Erythroblast (primary cell): ENCODE measurements at places on chromosomes 6 and 20.
A peak's percentile ranks its signal among the peaks of the same experiment; 100 is the strongest.

DNA sequence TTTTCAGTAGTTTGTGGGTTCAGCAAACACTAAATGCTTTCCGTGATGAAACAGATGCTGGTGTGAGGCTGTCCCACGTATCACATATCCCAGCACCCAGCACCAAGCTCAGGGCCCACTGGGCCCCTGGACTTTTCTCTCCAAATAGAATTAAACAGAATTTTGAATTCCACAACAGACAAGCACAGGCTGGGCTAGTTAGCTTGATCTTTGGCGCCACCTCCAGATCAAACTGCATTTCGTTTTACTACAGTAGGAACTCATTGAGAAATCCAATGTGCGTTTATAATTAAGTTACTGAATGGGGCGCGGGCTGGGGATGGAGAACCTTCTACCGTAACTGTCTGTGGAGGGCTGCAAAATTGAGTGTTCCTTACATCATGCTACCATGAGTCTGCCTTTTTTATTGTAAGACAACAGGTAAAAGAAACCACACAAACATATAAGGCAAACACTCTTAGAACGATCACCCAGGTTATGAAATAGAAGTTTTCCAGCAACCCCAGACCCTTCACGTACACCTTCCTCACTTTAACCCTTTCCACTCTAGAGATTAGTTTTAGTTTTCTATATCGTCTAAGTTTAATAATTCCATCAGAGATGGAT is 107.8 kb downstream of the ZFP64 start:
- peak; percentile 52 for DNase-seq

GRCh38 chr6:135739288-135739687 is 112.2 kb upstream of the PDE7B start:
- no peak for DNase-seq

DNA sequence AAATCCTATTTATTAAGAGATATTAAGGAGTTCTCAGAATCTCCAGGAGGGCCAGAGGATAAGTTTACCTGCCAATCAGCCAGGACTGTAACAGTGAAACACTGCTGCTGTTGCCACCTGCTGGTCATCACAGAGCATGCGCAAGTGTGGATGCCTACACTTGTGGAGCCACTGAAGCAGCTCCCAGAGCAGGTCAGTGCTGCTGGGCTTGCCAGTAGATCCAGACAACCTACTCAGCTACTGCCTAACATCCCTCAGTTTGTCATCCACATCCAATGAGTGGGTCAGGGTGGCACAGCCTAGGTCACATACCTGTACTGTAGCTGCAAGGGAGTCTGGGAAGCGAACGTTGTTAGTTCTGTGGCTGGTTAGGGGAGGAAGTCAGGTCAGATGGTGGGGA is 18.3 kb upstream of the NHSL1 start:
- DNase-seq: peak; percentile 55

DNA sequence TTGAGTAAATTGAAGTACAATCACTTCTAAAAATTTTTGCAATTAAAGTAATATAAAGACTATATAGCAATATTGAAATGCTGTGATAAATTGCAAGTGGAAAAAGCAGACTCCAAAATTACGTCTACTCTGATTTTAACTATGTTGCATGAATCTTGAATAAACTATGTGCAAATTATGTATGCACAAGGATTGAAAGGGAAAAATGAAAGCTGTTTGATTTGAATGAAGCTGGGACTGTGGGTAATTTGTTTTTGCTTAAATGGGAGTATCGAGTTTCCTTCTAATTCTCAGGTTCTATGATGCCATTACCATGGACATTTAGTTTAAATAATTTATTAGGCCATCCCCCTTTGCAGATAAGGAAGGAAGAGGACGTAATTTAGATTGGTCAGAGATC is 198.7 kb upstream of the MYLIP start:
- DNase-seq: no peak

- no peak for DNase-seq
Observed at GRCh38 chr6:160331753-160332152, 16.4 kb upstream of the SLC22A3 start.

DNA sequence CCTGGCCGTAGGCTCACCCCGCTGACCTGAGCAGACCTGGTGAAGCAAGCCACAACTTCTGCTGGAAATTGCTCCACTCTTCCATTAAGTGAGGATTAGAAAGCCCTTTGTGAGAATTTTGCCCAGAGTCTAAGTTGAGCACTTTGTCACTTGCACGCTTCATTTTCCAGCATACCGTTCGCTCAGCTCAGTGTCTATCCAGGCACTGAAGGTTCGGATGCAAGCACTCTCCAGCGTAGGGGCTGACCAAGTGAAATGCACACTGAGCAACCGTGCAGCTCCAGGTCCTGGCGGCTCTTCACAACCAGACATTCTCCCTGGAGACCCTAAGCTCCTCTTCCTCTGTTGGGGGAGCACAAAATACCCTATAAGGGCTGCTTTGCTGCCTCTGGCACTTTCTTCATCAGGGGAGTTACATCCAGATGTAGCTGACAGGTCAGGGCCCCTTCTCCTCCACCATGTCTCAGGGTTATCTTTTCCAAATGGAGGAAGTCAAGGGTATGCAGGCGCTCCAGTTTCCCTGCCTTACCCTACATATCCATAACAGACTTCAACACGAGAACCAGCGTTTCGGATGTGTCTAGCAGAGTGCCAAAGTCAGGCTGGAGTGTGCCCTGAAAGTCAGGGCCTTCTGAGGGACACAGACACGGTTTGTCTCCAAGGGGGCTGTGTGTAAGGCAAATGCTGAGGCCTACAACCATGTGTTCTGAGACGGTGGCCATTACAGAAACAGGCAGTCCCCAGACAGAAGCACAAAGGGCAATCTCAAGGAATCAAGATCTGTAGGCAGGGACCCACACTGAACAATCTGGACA is 146.7 kb upstream of the AFDN start:
- DNase-seq: no peak
